ENCODE measurements at places on chromosomes 3 and 15. TPM values are rescaled to one million over a fixed set of nuclear protein-coding genes. Genes with fewer than 3 reads are reported as not detected.
A peak's percentile ranks its signal among the peaks of the same experiment; 100 is the strongest.

The CFAP44 gene
- 5.1 TPM for total RNA-seq

GRCh38 chr3:129697229-129697969 is 90.9 kb upstream of the PLXND1 start:
- H3K36me3 ChIP-seq, result no peaks in the 10 kb centered on the region
- H3K4me1 ChIP-seq, result peaks cover 25% of the 10 kb centered on the region
- peak overlapping the region; percentile 42 for H3K27ac ChIP-seq
- no peaks in the 10 kb centered on the region for H3K27me3 ChIP-seq
- no peak for DNase-seq
- H3K4me3 ChIP-seq, result no peak overlapping the region

DNA sequence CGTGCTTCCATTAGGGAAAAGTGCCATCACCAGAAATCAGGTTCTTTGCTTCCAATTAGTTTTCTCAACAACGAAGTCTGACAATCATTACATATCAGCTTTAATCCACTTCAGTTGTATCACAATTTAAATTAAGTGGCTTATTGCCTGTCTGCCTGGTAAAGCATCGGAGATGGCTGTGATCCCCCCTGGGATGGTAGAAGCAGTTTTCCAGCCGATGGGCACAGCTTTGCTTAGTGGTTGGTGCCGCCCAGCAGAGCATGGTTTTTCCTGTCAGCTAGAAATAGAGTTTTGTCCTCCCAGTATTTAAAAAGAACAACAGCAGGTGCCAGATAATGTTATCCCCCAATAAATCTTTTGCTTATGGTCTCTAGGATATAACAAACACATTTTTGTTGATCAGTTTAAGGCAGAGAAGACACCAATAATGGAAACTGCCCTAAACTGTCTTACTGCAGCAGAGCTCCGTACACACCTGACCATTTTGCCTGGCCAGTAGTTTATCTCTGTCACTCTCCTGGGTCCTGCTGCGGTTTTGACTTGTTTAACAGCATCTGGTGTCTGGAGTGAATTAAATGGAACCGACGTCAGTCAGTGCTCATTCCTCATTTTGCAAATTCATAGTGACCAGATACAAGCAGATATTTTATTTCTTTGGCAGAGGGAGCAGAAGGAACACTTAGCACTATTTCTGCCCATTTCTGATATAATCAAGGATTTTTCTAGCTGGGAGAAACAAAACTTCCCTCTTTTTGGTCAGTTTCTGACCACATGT is 79.1 kb downstream of the SLC49A4 start:
- H3K36me3 ChIP-seq, result no peaks in the 10 kb centered on the region
- H3K27me3 ChIP-seq, result no peaks in the 10 kb centered on the region
- no peak overlapping the region for H3K27ac ChIP-seq
- no peak for DNase-seq
- no peak overlapping the region for H3K4me3 ChIP-seq
- no peaks in the 10 kb centered on the region for H3K4me1 ChIP-seq

The TTLL13 gene
- total RNA-seq, result not detected

The ECE2 gene
- not detected for total RNA-seq

DNA sequence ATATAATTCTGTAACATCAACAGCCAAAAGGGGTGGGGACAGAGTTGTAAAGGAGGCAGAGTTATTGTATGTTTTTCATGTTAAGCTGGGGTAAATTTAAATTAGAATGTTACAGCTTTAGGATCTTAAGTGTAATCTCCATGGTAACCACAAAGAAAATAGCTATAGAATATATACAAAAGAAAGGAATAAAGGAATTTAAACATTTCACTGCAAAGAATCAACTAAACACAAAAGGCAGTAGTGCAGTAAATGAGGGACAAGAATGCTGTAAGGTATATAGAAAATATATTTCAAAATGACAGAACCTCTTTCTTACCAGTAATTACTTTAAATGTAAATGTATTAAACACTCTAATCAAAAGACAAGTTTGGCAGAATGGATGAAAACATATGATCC is 361.7 kb downstream of the SLC9A9 start:
- DNase-seq, result no peak
- H3K36me3 ChIP-seq, result no peaks in the 10 kb centered on the region
- no peaks in the 10 kb centered on the region for H3K4me1 ChIP-seq
- no peaks in the 10 kb centered on the region for H3K27me3 ChIP-seq

DNA sequence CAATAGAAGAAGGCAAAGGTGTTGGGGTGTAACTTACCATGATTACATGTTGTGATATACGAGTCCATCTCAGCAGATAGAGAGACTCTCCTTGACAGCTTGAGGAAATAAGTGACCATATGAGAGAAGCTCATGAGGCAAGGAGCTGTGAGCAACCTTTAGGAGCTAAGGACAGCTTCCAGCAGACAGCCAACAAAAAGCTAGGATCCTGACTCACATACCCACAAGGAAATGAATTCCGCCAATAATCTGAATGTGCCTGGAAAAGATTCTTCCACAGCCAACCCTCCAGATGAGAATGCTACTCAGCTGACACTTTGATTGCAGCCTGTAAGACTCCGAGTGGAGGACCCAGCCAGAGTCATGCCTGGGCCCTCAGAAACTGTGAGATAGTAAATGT is 339.6 kb upstream of the TPRG1 start:
- H3K4me3 ChIP-seq, result no peak overlapping the region

DNA sequence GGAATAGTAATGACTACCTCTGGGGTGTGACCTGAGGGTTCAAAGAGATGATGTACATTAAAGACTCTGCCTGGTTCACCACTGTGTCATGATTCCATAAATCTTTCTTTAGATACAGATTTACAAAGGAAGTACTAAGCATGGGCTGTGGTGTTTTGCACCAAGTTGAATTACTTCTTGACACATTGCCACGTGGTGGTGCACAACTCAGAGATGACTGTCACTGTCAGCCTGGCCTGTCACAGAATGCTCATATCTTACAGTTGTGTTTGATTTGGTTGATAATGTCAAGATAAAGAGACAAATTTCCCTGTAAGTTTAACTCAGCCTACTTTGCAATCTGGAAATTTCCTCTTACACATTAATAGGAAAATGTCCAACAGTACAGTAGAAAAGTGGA is 3.2 kb downstream of the CTDSPL start:
- no peak overlapping the region for H3K27ac ChIP-seq
- H3K4me3 ChIP-seq, result no peak overlapping the region
- H3K4me1 ChIP-seq, result peaks cover 38% of the 10 kb centered on the region
- H3K27me3 ChIP-seq, result no peaks in the 10 kb centered on the region
- no peaks in the 10 kb centered on the region for H3K36me3 ChIP-seq

The CILP gene
- total RNA-seq, result not detected

The AP3B2 gene
- total RNA-seq, result 0.82 TPM

DNA sequence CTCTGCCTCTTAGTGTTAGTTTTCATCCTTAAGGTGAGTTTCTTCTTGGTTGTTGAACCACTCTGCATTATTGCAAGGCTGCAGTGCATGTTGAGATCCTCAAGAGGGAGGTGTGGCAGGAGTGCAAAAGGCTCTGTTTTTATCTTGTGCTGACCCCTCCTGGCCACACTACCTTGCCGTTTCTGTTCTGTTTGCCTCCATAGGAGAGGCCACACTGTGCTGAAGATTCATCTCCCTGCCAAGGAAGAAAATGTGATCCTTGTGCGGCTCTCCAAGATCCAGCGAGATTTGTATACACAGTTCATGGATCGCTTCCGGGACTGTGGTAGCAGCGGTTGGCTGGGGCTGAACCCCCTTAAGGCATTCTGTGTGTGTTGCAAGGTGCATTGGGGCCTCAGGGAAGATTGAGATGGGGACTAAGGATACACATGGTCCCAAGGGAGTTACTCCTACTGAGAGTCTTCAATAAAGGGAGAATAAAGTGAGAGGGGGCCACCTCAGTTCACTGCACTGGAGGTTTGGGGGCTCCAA is 33.0 kb upstream of the TEX264 start:
- peaks cover 10% of the 10 kb centered on the region for H3K4me1 ChIP-seq
- H3K4me3 ChIP-seq, result no peak overlapping the region
- H3K36me3 ChIP-seq, result peaks cover 2% of the 10 kb centered on the region
- peak; percentile 75 for DNase-seq
- H3K27ac ChIP-seq, result no peak overlapping the region

The CCR8 gene
- not detected for total RNA-seq

DNA sequence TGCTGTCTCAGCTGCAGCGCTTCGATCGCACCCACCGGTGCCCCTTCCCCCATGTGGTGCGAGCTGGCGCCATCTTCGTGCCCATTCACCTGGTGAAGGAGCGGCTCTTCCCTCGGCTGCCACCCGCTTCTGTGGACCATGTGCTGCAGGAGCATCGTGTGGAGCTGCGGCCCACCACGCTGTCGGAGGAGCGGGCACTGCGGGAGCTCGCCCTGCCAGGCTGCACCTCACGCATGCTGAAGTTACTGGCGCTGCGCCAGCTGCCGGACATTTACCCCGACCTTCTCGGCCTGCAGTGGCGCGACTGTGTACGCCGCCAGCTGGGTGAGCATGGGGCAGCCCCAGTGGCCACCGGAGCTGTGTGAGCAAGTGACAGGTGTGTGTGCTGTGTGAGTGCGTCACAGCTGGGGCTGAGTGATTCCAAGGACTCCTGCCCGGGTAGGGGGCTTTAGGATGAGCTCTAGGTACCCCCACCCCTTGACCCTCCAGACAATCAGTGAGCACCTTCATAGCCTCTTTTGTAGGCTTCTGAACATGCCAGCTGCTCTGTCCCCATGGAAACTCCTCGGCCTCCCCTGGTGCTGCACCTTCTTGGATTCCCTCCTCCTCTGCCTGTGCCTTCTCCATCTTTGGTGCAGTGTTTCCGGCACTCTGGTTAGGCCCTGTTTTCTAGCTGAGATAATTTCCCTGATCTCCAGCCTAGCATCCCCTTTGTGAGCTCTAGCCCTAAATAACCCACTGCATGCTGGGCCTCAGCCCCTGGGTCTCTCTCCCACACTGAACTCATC is 7.0 kb downstream of the C15orf39 start:
- H3K4me3 ChIP-seq, result no peak overlapping the region
- H3K27me3 ChIP-seq, result no peaks in the 10 kb centered on the region
- no peak overlapping the region for H3K27ac ChIP-seq
- H3K4me1 ChIP-seq, result peaks cover 15% of the 10 kb centered on the region
- no peak for DNase-seq

The CLDN18 gene
- total RNA-seq, result not detected

DNA sequence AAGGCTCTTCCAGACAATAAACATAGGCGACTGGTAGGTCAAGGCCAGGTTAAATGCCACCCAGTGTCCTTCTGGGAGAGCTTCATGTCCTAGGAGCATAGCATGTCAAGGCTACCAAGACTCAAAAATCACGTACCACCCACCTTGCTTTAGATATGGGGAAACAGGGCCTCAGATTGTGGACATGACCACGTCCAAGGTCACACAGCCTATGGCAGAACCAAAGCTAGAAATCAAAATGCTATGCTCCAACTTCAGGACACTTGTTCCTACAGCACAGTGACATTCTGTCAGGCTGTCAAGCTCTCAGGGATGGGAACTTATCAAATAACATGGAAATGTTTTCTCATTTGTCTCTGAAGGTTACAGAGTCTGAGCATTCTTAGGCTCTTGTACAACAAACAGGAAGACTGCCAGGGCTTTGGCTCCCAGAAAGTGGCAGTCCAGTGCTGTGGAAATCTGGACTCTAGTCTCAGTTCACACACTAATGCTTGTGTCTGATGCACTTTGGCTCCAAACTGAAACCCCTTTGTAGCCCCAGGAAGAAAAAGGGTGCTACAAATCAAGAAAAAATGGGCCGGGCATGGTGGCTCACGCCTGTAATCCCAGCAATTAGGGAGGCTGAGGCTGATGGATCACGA is 170.4 kb upstream of the LPP start:
- DNase-seq, result no peak
- no peak overlapping the region for H3K27ac ChIP-seq
- H3K4me3 ChIP-seq, result no peak overlapping the region
- H3K4me1 ChIP-seq, result no peaks in the 10 kb centered on the region
- H3K36me3 ChIP-seq, result no peaks in the 10 kb centered on the region
- H3K27me3 ChIP-seq, result no peaks in the 10 kb centered on the region

DNA sequence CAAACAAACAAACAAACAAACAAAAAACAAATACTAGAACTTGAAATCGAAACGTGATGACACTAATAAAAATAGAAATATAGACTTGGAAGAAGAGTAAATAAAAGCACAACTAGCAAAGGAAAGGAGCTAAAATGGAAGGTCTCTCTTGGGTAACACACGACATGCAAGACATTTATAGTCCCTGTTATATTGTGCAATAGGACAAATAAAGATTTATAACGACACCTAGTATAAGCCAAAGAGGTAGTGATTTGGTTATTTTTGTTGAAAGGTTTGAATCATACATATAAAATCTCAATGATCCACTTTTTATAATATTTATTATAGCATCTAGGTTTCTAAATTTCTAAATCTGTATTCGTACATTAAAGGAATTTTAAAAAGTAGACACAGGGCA is 349.6 kb downstream of the CHST2 start:
- no peak overlapping the region for H3K27ac ChIP-seq
- H3K4me1 ChIP-seq, result no peaks in the 10 kb centered on the region
- H3K27me3 ChIP-seq, result no peaks in the 10 kb centered on the region
- no peak overlapping the region for H3K4me3 ChIP-seq
- H3K36me3 ChIP-seq, result no peaks in the 10 kb centered on the region
- DNase-seq, result no peak

DNA sequence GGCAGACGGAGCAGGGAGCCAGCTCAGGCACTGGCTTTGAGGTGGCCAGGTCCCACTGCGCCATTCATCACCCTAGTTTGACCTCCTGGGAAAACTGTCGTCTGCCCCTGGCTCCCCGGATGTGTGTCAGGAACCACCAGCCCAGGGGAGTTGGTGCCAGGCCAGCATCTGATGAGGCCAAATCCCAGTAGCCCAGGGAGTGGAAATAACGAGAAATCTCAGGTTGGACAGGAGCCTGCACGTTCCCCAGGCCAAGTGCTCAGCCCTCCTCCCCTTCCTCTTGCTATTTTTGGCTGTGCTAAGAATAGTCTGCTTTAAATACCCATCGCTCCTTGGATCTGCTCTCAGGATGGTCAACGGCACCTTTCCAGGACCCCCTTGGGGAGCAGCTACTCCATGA is 93.1 kb upstream of the RPL32 start:
- no peaks in the 10 kb centered on the region for H3K27me3 ChIP-seq
- H3K36me3 ChIP-seq, result 0 out of 2 replicates have a peak, but pooled peaks cover 1% of the 10 kb centered on the region
- H3K4me1 ChIP-seq, result no peaks in the 10 kb centered on the region
- no peak overlapping the region for H3K27ac ChIP-seq
- no peak overlapping the region for H3K4me3 ChIP-seq

The SLC27A2 gene
- total RNA-seq, result 31.2 TPM

DNA sequence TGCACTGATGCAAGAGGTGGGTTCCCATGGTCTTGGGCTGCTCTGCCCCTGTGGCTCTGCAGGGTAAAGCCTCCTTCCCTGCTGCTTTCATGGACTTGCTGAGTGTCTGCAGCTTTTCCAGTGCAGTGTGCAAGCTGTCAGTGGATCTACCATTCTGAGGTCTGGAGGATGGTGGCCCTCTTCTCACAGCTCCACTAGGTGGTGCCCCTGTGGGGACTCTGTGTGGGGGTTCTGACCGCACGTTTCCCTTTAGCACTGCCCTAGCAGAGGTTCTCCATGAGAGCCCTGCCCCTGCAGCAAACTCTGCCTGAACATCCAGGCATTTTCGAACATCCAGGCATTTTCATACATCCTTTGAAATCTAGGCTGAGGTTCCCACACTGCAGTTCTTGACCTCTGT is 329.8 kb upstream of the NAALADL2 start:
- DNase-seq, result no peak
- peaks cover 49% of the 10 kb centered on the region for H3K4me1 ChIP-seq
- no peak overlapping the region for H3K27ac ChIP-seq
- no peaks in the 10 kb centered on the region for H3K36me3 ChIP-seq
- no peaks in the 10 kb centered on the region for H3K27me3 ChIP-seq

- no peaks in the 10 kb centered on the region for H3K27me3 ChIP-seq
- H3K36me3 ChIP-seq, result no peaks in the 10 kb centered on the region
- peak overlapping the region; percentile 60 for H3K27ac ChIP-seq
These were observed 59.2 kb upstream of the FAM174B start for GRCh38 chr15:92714477-92715401.

- H3K36me3 ChIP-seq, result no peaks in the 10 kb centered on the region
- H3K27ac ChIP-seq, result no peak overlapping the region
- peaks cover 13% of the 10 kb centered on the region for H3K4me1 ChIP-seq
- H3K27me3 ChIP-seq, result no peaks in the 10 kb centered on the region
These were observed 168.8 kb downstream of the ECT2 start for GRCh38 chr3:172919297-172919683.
